ENCODE measurements at places on chromosomes 3 and 15.
A peak's percentile ranks its signal among the peaks of the same experiment; 100 is the strongest.

DNA sequence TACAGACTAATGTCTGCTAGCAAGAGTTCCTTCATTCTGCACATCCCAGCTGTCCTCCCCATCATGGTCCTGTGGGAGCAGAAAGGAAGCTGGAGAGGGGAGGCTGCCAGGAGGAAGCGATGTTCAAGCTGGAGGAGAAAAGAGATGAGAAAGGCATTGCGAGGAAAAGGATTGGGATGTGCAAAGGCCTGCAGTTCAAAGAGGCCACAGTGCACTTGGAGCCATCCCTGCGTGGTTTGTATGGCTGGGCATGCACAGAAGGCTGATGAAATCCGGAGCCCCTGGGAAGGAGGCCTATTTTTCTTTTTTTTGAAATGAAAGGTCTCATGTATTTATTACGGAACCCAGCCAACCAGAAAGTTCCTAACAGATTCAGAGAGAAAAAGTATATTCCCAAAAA, 22.8 kb downstream of the AMOTL2 start:
- DNase-seq, result no peak

DNA sequence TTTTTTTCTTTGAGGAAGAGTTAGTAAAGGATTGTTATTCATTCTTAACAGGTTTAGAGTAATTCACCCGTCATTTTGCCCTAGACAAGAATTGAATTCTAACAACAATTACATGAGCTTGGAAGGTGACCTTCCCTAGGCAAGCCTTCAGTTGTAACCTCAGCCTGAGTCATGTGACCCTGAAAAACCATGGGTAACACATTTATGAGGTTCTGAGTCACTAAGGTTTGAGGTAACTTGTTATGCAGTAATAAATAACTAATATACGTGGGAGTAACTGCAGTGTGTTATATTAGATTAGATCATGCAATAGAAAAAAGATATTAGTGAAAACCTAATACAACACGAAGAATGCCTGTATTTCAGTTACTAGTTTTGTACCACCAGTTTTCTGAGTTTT, 237.6 kb upstream of the NDN start:
- DNase-seq, result no peak

DNA sequence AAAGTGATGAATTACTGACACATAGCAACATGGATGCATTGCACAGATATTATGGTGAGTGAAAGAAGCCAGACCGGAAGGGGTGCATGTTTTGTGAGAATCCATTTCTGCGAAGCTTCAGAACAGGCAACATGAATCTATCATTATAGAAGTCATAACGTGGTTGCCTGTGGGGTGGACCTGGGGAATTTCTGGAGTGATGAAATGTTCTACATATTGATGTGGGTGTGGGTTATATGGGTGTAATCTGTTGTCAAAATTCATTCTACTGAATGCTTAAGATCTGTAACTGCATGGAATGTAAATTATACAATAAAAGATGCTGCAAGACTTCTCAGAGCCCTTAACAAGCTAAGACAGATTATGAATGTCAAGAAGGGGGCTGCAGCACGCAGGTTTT, 25.2 kb upstream of the TSPAN3 start:
- no peak for DNase-seq

DNA sequence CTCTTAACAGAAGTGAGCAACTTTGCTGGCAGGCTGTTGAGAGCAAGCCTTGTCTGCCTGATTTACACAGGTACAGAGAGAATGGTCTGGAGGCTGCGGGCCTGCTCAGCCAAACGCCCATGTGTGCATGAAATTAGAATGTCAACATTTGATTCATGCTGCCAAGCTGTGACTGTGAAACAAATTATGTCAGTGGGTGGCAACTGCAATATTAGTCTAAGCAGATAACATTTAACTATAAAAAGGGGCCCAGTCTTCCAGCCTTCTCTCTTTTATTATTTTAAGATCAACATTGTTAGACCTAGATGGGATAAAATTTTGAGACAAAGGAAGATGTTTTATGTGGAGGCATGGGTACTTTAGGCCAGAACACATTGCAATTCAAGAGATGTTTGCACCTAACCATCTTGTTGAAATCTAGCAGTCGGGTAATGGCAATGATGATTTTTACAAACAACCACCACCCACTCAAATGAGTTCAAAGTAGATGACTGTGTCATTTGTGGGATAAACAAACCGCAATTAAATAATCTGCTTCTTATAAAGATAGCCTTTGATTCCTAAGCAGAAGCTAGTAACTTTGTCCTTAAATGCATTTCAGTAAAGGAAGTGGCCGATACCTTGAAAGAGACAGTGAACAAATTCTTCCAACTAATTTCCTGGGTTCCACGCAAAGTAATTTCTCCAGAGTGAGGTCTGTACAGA, 70.2 kb downstream of the FOXB1 start:
- DNase-seq, result no peak

DNA sequence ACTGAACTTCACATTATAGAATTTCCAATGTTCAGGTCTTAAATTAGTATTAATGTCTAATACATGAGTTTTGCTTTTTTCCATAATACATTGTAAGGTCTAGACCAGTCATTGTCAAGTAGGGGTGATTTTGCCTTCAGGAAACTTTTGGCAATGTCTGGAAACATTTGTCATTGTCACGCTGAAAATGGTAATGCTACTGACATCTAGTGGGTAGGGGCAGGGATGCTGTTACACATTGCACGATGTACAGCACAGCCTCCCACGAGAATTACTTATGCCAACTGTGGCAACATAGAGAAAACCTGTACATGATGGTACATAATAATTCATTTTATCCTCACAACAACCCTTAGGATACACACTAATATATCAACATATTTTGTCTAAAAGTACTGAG, 384.1 kb downstream of the CADM2 start:
- DNase-seq, result peak; percentile 14

GRCh38 chr3:172357850-172358754, 90.2 kb downstream of the GHSR start:
- no peak for DNase-seq

- DNase-seq, result no peak
These were observed 99.6 kb downstream of the TMCC1 start for GRCh38 chr3:129793942-129794310.

GRCh38 chr3:55721716-55722484, 234.8 kb upstream of the WNT5A start:
- DNase-seq, result no peak

DNA sequence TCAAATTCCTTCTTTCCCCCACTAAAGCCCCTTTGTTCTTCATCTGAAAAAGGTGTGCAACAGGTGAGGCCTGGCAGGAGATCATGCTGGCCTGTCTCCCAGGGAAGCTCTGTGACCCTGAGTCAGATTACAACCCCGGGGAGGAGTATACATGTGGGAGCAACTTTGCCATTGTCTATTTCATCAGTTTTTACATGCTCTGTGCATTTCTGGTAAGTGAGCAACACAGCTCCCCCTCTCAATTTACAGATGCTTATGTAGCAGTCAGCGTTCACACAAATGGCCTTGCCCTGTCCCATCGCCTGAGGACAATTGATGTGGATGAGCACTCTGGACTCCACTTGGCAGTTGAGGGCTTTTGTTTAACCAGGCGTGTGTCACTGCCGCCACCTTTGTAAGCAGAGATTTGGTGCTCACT, 70.4 kb downstream of the CHDH start:
- no peak for DNase-seq

DNA sequence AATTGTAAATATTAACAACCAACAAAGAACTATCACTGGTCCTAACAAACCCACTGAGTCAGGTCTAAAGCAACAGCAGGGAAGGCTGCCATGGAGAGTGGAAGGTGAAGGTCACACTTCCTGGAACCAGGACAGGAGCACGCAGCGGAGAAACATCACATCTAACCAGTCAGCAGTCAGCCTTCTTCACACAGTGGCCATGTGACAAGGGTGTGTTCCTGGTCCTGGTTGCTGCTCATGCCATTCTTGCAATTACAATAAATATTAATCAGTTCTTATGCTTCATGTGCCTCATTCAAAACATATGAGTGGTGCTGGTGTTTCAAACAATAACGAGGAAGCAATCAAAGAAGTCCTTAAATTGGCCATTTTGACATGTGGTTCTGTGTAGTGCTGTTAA, 162.8 kb downstream of the ARRDC4 start:
- no peak for DNase-seq

DNA sequence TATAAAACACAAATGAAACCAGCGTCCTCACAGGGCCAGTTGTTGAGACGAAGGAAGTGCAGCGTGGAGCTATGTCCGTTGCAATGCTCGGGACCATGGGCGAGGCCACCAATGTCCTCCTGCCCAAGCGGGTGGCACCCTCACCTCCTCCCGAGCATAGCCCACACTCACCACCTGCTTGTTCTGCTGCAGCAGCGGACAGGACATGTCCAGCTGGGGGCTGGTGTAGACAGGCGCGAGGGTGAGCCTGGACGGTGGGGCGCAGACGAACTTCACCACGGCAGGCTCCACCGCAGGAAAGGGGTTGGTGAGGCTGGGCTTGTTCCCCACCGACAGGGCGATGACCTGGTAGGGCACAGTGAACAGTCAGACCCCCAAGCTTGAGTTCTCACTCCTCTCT, 62.1 kb downstream of the NUP210 start:
- DNase-seq, result no peak

- no peak for DNase-seq
These were observed 101.5 kb upstream of the SLC6A6 start for GRCh38 chr3:14300721-14301399.

GRCh38 chr3:32743934-32744333, 58.9 kb downstream of the CNOT10 start:
- DNase-seq, result no peak

DNA sequence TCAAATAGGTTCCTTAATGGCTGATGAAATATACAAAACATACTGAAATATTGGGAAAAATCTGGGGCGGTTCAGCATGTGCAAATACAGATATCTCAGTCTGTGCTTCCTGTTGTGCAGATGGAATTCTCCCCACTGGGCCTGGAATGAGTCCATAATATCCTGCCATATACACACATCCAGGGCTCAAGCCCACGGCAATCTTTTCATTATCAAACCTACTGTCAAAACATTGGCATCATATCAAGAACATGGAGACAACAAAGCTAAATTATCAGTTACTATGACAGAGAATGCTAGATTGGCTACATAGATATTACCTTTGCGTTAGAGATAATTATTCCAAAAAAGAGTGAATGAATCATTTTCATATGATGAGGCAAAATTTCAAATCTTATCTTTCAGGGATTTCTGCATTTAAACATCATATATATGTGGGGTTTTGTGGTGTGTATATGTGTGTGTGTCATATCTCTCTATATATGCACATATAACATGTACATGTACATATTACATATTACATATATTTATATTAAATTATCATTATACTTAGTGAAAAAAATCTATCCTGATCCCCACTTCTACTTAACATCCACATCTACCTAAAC, 713.3 kb downstream of the GBE1 start:
- DNase-seq, result no peak

DNA sequence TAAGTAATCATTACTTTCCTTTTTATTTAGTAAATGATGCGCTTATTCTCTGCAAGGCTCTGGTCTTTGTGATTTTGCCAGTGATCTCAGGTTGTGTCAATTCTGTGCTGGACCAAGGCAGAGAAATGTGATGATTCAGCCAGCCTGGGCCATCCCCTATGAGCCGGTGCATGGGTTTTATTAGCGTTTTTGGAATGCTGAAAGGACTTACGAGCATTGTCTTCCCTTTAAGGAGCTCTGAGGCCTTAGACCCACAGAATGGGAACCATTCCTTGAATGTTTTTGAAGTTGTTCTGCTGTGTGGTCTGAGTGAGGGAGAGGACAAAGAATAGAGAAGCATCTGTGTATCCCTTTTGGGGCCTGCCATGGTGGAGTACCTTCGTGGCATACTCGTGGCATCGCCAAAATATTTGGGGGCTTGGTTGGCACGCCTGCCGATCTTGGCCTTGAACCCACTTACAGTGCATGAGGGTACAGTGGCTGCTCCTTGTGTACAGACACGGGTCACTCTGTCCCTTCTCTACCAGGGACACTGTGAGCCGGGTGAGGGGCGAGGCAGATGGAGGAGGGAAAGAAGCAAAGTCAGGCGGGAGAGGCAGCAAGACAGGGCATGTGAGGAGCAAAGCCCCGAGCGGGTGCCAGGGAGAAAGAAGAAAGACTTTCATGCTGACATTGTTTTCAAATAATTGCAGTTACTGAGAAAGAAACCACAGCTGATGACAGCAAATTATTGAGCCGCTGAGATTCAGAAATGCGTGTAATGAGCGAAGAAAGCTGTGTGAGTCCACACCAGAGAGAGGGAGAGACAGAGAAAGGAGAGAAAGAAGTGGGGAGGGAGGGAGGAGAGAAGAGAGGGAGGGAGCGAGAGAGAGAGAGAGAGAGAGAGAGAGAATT, 269.4 kb upstream of the RGMA start:
- no peak for DNase-seq

DNA sequence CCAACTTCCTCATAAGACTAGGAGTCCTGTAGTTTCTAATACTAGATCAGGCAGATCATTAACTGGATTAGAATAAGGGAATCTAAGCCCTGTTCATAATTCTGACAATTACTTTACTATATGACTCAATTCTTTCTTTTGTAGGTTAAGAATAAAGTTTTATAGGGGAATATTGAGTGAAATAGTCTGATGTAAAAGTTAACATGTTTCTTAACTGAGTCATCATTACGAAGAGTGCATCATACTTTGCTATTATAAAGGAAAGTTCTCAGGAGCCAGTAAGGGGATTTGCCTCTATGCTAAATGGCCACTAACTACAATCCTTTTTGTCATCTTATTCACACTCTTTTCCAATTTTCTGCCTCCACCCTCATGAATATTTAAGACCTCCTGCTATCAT, 63.1 kb downstream of the POLQ start:
- DNase-seq, result no peak

GRCh38 chr15:82146990-82147461, 101.2 kb upstream of the MEX3B start:
- no peak for DNase-seq
